ENCODE measurements at places on chromosomes 2 and 18.
A peak's percentile ranks its signal among the peaks of the same experiment; 100 is the strongest.

GRCh38 chr2:9408641-9409151 is 14.6 kb downstream of the ITGB1BP1 start:
- DNase-seq = no peak

DNA sequence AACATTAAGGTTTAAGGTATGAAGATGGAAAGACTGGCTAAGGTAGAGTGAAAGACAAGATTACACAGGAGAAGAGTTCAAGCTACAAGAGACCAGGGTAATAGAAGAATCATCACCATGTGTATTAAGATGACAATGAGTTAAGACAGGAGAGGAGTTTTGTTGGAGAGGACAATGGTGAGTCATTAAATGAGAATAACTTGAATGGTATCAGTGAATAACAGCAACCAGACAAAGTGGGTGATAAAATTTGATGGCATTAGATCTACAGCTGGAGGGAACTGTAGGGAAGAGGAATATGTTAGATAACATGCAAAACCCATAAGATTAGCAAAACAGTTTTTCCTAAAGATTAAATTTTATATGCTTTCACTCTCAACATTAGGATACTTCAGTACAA is 18.8 kb upstream of the ENOSF1 start:
- no peak for DNase-seq

GRCh38 chr2:27133195-27133875 is 1.1 kb downstream of the PREB start:
- DNase-seq = no peak

DNA sequence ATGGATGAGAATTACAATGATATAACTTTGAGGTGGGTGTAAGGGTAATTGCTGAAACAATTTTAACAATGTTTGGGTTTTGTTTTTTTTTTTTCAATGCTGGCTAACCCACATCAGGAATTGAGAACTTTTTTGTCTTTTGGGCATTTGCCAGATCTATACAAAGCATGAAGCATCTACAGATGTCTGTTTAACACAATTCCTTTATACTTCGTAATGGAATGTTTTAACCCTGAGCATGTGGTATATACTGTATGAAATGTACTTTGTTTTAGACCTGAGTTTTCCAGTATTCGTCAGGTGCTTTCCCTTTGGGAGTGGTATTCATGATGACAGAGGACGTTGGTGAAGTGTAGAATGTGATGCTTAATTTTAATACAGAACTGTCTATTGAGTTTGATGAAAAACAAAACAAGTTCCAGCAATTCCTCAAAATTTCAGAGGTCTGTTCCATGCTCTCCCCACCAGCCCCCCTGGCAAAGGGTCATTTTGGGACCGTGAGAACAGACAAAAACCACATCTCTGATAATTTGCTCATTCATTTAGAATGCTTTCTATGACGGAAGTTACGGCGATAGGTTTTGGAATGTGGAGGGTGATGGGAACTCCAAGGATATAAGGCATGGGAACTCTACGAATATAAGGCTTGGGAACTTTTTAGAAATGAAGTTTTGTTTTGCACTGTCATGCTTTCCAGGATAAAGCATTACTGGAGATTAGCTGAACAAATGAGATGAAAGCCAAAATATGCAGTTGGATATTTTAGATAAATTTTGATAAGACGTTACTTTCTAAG is 14.1 kb downstream of the LIMS1 start:
- DNase-seq = no peak

DNA sequence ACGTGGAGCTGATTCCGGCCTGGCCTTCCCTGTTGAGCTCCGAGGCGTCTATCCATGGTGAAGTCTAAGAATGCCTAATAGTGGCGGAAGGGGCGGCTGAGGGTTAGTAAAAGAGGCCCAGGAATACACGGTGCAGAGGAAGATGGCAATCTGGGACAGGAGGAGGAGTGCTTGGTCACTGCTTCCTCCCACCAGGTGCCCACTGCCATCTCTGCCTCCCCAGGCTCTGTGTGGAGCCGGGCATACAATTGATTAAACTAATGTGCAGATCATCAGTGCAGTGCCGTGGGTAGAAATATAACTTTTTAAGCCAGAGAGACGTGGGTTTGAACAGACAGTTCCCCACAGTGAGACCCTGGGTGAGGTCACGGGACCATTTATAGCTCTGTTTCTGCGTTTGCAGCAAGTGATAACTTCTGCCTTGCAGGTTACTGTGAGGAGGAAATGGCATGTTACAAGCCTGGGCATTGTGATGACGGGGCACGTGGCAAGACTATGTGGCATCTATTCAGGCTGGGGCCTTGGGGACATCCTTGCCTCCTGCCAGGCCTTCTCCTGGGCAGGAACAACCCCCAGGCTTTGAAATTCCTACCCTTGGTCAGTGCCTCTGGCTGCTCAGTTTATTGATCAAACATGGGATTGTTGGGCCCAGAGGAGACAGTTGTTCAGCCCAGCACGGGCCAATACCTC is 204.9 kb downstream of the ASB1 start:
- DNase-seq = no peak

GRCh38 chr18:44370861-44371260 is 309.8 kb upstream of the SETBP1 start:
- DNase-seq = no peak

- peak; percentile 39 for DNase-seq
These were observed 114.5 kb downstream of the INSIG2 start for GRCh38 chr2:118202707-118203303.

DNA sequence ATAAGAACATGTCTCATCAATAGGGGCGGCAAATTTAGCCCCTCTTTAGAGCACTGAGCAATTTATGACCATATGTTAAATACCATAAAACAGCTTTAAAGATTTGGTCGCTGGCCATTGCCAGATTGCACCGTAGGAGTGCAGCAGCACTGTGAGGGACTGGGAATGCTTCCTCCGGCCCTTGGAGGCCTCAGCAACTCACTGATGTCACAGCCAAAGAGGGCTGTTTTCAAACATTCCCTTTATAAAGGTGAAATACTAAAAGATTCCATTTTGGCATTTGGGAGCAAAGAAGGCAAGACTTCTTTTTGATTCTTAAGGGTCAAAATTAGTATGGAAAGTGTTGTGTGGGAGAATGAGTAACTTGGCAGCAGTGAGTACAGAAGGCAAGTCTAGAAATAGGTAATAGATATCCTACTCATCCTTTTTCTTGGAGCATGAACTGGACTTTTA is 63.7 kb downstream of the BABAM2 start:
- no peak for DNase-seq

DNA sequence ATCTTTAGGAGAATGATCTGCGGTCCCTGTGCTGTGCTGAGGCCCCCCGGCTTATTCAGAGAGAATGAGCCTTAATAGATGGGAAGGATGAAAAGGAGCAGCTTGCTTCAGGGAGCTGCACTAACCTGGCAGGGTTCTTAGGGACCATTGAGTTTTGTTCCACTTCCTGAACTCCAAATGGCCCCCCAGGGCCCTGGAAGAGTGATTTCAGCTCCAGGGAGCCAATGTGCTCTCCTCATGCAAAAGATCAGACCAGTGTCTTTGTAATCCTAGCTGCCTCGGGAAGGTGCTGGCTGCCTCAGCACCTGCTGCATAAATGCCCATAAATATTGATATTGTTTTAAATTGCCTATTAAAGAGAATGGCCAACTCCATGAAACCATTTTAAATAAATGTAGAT is 210.2 kb downstream of the NCK2 start:
- no peak for DNase-seq

DNA sequence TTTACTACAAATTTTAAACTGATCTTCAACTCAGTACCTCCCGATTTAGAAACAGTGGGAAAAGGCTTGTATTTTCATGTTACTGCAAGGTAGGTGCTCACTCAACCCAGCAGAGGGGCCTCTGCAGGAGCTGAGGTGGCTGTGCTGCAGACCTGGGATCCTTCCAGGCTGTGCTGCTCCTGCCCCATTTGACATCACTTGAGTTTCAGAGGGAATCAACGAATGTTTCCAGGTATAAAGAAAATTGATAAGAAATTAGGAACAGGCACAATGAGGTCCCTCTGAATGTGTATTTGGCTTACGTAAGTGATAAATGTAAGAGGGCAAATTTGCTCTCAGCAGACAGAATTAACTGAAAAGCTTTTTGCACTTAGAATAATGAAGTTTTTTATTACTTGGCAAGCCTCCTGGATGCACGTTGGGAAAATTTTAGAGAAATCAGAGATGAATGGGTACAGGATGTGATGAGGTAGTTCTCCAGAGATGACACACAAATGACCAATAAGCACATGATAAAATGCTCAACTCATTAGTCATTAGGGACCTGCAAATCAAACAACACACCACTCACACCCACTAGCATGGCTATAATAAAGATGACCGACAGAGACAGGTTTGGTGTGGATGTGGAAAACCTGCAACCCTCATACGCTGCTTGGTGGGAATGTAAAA is 114.0 kb downstream of the NOL10 start:
- DNase-seq = no peak

DNA sequence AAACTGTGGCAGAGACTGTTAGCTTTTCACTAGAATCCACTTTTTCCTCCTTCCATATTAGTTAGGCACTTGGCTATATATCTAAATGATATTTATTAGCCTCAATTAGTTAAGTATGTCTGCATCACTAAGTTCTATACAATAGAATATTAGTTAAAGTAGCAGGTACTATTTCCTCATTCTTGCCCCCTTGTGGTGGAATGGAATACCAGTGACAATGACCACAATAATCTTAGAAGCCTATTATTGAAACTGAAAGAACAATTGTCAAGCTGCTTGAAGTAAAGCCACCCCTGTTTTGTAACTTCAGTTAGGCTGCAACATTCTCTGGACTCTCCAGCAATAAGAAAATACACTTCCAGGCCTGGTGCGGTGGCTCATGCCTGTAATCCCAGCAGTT is 476.3 kb upstream of the VWC2L start:
- DNase-seq = no peak

DNA sequence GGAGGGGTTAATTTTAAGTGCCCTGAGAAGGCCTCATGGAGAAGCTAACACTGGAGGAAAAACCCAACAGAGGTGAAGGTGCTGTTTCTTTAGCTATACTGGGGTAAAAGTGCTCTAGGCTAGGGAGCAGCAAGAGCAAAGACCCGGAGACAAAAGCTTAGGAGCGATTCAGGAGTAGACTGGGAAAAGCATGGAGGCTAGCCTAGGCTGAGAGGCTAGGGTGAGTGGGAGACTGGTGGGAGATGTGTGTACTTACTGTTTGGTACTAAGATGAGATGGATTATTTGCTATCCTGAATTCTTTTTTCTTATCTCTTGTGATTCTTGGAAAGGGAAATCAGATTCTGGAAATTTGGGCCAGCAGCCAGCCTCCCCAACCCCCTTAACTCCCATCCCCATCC is 2.0 kb downstream of the GIGYF2 start:
- no peak for DNase-seq

- DNase-seq = peak; percentile 75
These were observed at the start of gene MYO5B for GRCh38 chr18:50194631-50195532. TSS of gene MYO5B (minus strand) at chr18:50195147. CDS start at chr18:50194793, 354 bp downstream.

GRCh38 chr2:241014224-241014623 is 15.8 kb downstream of the SNED1 start:
- no peak for DNase-seq

GRCh38 chr2:115303-115702 is 69.0 kb upstream of the FAM110C start:
- no peak for DNase-seq

GRCh38 chr2:21676676-21677075 is 552.9 kb downstream of the TDRD15 start:
- DNase-seq = no peak
